ENCODE measurements at places on chromosomes 2 and 18.

- no peak for DNase-seq
Observed at GRCh38 chr2:20615466-20616241, 35.2 kb downstream of the HS1BP3 start.

GRCh38 chr2:193806088-193806774 lies 1611.5 kb upstream of the TMEFF2 start:
- DNase-seq = no peak

DNA sequence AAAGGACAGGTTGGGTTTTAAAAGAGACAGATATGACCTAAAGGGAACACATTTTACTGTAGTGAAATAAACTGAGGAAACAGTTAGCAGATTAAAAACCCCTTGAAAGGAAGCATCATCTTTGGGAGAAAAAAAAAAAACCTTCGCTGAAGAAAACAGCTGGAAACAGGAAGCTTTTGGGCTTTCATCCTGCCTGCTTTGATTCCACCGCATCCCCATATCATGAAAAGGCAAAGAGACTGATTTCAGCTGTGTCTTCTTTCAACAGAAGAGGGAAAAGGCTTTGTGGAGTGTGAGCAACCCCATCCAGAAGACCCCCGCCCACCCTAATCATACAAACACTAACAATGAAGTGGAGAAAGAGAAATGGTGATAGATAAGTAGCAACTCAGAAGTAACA lies 86.4 kb downstream of the TCF4 start:
- DNase-seq = no peak

DNA sequence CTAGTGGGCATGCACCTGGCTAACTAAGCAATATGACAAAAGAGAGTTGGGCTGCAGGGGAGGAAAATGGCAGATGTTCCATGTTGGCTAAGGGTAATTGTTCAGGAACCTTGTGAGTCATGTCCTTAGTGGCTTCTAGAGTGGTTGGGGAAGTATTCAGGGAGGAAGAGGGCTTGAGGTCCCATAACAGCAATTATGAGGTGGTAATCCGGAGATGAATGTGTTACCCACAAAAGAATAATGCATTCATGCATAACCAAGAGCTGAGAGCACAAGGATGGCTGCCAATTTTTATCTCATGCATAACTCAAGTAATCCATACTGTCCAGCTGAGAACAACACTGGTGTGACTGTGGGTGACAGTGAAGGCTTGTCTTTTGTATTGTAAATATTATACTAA lies 42.9 kb downstream of the TMEFF2 start:
- peak; percentile 18 for DNase-seq

DNA sequence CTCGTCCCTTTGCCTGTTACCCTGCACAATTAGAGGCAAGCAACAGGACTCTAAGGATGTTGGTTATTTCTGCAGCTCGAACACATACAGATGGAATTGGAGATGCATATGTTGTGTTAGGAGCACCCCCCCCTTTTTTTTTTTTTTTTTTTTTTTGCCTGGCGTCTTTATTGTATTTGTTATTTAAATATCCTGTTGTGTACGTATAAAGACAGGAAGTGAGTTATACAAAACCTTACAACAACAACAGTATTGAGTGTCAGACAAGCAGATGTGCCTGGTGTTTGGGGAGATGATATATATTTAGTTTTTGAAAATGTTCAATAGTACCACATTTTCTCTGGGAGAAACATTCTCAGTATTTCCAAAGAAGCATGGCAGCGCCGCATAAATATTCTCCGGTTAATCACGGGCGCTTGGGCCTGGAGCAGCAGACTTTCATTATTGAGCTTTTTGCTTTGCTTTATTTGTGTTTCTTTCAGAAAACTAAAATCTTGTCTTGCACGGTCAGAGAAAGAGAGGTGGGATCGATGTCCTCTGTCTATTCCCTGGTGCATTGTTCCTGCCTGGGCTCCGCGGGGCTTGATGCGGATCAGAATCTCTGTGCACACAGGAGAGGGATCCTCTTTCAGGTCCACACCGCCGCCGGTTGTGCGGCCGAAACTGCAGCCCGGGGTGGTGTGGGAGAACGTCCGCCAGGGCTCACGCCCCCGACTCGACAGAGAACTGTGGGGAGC lies 23.2 kb upstream of the ZNF516 start:
- peak; percentile 47 for DNase-seq

- DNase-seq = no peak
Observed at GRCh38 chr2:50546790-50547189, 485.1 kb downstream of the NRXN1 start.

GRCh38 chr18:58535340-58536201 lies 93.3 kb downstream of the ALPK2 start:
- no peak for DNase-seq

GRCh38 chr2:190980630-190981209 lies 33.3 kb downstream of the STAT1 start:
- DNase-seq = no peak

DNA sequence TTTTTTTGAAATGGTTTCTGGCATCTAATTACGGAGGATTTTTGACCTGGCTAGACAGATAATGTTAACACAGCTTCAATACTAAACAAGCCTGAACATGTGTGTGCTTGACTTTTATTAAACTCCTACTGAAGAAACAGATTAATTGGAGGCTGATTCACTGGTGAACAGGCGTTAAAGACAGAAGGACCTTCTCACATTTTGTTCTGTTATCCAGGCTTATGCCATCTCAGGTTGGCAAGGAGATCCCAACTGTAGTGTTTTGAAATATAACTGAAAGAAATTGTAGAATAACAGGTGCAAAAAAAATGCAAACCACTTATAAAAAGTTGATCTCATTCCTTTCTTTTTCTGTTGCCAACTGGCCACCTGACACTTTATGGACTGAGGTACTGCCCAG lies 269.6 kb downstream of the ARHGAP15 start:
- no peak for DNase-seq

DNA sequence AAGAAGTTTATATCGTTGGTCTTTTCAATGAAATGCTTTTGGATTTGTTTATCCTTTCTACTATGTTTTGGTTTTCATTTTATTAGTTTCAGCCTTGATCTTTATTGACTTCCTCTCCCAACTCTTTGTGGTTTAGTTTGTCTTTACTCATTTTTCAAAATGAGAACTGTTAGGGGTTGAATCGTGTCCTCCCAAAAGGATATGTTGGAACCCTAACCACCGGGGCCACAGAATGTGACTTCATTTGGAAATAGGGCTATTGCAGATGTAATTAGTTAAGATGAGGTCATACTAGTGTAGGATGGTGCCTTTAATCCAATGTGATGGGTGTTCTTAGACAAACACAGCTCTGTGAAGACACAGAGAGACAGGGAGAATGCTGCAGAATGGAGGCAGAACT lies 60.4 kb upstream of the IL1R2 start:
- DNase-seq = no peak

Measured in AG20443 (cell line).